ENCODE measurements at places on chromosomes 4 and X. TPM values are rescaled to one million over a fixed set of nuclear protein-coding genes. Genes with fewer than 3 reads are reported as not detected.

DNA sequence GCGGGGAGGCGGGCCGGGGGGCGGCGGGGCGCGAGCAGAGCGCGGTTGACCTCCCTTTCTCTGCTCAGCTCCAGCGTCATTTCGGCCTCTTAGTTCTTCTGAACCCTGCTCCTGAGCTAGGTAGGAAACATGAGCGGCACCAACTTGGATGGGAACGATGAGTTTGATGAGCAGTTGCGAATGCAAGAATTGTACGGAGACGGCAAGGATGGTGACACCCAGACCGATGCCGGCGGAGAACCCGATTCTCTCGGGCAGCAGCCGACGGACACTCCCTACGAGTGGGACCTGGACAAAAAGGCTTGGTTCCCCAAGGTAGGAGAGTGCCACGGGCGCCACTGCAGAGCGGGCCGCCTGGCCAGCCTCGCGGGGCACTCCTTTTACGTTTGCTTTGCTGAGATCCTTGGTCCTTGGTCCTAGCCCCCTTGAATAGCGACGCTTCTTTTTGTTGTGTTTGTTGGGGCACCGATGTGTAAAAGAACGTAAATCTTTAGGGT is at the start of gene HTATSF1:
TSS of gene HTATSF1 (plus strand) at position 37 of the 497 bp plus-strand sequence. CDS start at position 130, 93 bp downstream.
- no peak for DNase-seq

GRCh38 chrX:13652287-13652793 is 601 bp upstream of the TCEANC start:
- DNase-seq = no peak

DNA sequence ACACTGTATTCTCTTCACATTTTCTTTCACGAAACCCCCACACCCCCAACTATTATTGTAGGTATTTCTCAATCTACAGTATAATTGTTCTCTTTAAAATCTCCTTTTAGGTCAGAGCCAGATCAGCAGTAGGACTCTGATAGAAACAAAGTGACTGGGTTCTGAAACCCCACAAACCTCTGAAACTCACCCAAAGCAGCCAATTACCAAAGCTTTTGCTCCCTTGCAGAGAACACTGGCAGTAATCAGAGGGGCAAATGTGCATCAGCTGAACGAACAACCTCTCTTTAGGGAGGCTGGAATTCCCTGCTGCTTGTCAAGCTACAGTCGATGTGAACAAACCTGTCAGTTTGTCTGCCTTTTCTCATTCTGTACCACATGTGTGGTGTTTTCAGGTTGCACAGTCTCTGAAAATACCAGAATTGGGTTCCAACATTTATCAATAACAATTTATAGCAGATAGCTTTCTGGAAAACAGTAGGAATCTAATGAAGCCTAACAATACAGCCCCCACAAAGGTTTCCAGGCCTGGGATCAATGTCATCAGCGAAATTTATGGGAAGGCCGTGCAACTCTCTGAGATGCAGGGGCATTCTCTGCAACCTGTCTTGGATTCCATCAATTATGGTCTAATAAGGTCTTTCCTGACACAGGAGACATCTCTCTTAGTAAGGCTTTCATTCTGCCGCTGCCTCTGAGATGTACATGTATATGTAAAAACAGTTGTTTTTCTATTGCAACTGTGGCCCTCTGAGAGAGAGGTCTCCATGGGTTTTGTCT is 395.9 kb downstream of the GPAT3 start:
- DNase-seq = no peak

INPP4B gene
- total RNA-seq = 10.0 TPM

AMMECR1 gene
- total RNA-seq = 10.4 TPM

DNA sequence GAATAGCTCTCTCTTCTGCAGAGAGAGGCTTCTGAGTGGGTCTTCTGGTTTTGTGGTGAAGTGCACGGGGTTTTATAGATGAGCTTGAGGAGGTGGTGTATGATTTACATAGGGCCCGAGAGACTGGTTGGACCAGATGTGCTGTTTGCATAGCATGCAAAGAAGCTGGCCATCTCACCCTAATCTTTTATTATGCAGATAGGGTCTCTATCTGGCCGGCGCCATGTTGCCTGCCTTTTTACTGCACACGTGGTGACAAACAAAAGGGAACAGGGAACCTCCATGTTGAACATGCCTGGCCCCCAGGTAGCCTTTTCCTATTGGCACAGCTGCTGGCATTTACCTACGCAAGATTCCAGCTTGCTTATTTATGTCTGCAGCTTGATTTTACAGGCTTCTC is 473.3 kb upstream of the FAM47C start:
- DNase-seq = no peak

GRCh38 chr4:41050880-41051775 is 163.2 kb downstream of the APBB2 start:
- no peak for DNase-seq

DMD gene
- 24.5 TPM for total RNA-seq

GRCh38 chr4:80097400-80098177 is 24.6 kb upstream of the ANTXR2 start:
- DNase-seq = peak; percentile 33

DNA sequence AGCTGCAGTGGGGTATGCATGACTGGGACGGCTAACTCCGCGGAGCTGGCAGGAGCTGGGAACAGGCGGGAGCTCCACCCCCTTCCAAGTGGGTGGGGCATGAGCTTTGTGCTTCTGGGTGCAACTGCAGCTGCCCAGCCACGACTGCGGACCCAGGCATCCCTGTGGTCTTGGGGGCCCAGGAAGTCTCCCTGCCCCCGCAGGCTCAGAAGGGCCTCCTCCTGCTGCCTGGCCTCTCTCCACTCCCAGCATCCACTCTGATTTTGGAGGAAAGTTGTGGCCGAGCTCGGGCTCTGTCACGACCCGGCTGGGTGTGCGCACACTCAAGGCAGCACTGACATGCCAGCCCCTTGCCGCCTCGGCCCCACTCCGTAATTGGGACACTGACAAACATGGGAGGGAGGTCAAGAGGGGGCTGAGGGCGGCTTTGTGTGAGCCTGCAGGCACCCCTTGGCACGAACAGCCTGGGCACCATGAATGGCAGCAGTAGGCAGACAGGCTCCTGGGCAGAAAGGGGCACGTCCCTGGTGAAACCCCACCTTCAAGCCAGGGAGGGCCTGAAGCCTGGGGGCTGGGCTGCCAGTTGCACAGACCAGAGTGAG is 822.6 kb downstream of the GLUD2 start:
- no peak for DNase-seq

DNA sequence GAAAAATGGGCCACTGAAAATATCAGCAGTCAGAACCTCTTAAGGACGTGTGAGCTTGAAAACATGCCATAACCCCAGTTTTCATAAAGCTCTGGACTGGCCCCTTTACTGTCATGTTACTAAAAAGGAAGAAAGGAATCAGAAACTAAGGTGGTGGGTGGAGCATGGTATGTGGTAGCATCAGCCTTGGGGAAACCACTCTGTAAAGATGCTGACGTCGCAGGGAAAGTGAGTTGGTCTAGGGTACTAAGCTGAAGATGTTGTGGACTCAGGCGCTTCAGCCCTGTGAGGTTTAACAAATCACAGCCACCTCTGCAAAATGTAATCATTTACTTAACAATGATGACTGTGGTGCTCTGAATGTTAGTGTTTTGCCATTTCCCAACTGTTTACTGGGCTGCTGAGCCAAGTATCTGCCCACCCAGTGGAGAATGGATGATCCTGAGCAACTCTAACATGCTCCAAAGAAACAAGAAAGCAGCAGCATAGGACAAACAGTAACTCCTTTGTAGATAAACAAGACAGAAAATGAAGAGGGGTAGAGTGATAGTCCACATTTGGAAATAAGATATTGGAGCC is 33.4 kb downstream of the C4orf54 start:
- no peak for DNase-seq

CTAG2 gene
- total RNA-seq = not detected

- peak; percentile 71 for DNase-seq
Measured at GRCh38 chrX:40153345-40154249, 55.8 kb upstream of the BCOR start.

UCHL1 gene
- total RNA-seq = 3.4 TPM

GRCh38 chr4:53943345-53944085 is 120.9 kb downstream of the CHIC2 start:
- no peak for DNase-seq

GRCh38 chr4:169934794-169935429 is 91.3 kb downstream of the MFAP3L start:
- no peak for DNase-seq

- DNase-seq = no peak
Measured at GRCh38 chr4:165517216-165517615, 138.4 kb downstream of the CPE start.

- no peak for DNase-seq
Measured at GRCh38 chr4:76380561-76380960, 40.4 kb downstream of the CCDC158 start.

DNA sequence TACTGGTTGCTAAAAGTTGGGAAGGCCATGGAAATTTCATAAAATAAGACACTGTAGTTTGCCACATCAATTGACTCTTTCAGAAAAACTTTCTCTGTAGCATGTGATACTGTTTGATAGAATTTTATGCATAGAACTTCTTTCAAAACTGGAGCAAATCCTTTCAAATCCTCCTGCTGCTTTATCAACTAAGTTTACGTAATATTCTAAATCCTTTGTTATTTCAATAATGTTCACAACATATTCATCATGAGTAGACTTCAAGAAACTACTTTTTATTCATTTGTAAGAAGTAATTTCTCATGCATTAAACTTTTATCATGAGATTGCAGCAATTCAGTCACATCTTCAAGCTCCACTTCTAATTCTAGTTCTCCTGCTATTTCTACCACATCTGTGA is 199.3 kb downstream of the PCDH18 start:
- DNase-seq = no peak

GUCY1B1 gene
- total RNA-seq = 5.8 TPM

GRCh38 chrX:31606771-31607170 is 534.9 kb upstream of the FTHL17 start:
- DNase-seq = no peak

AMTN gene
- total RNA-seq = not detected

DNA sequence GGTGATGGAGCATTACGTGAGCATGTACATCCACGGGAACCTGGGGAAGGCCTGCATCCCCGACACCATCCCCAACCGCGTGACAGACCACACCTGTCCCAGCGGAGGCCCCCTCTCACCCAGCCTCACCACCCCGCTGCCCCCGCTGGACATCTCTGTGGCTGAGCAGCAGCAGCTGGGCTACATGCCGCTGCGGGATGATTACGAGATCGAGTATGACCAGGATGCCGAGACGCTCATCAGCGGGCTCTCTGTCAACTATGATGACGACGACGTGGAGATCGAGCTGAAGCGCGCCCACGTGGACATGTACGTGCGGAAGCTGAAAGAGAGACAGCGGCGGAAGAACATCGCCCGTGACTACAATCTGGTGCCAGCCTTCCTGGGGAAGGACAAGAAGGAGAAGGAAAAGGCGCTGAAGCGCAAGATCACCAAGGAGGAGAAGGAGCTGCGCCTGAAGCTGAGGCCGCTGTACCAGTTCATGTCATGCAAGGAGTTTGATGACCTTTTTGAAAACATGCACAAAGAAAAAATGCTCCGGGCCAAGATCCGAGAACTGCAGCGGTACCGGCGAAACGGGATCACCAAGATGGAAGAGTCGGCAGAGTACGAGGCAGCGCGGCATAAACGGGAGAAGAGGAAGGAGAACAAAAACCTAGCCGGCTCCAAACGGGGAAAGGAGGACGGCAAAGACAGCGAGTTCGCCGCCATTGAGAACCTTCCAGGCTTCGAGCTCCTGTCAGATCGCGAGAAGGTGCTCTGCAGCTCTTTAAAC is 11.1 kb downstream of the TADA2B start:
- DNase-seq = no peak

TLR1 gene
- total RNA-seq = 1.2 TPM

CORIN gene
- 0.50 TPM for total RNA-seq

SLC10A4 gene
- total RNA-seq = 0.35 TPM

DNA sequence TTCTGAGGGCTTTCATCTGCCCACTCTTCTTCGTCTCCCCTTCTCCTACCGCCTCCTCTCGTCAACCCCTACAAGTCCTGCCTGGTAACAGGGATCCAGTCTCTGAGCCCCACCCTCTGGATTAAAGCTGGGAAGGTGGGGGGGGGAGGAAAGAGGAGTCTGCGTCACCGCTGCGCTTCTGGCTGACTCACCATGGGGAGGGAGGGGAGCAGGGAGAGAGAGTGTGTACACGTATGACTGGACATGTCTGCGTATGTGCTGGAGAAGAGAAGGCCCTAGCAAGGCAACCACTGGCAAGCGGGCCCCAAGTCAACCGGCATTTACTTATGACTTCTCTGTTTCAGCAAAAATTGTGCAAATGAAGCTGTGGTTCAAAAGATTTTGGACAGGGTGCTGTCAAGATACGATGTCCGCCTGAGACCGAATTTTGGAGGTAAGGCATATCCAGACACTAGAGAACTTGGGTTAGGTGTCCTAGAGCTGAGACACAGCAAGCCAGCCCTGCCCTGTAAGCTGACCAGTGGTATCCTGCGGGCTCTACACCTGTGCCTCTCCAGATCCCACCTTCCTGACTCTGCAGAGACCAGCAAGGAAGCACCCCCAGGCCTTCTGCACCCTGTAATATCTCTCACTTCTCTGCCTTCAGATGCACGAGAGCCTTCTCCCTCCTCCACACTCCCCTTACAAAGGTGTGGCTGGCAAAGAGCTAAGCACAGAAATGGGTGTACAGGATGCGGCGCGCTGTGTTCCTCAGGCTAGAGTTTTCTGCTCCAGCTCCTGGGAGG is 2.5 kb downstream of the GABRQ start:
- no peak for DNase-seq

INTU gene
- total RNA-seq = 3.0 TPM

- DNase-seq = no peak
Measured at GRCh38 chr4:173199553-173199952, 30.9 kb downstream of the GALNT7 start.

All from colonic mucosa (tissue), 4 donors.